ENCODE measurements at places on chromosomes 11 and 22.

- no peak for DNase-seq
Measured at GRCh38 chr22:46149512-46150033, 753 bp upstream of the PPARA start.

GRCh38 chr22:26124991-26125725 is 44.1 kb upstream of the SEZ6L start:
- DNase-seq: peak; percentile 63

- no peak for DNase-seq
Measured at GRCh38 chr11:72985645-72986044, 156.5 kb downstream of the FCHSD2 start.

DNA sequence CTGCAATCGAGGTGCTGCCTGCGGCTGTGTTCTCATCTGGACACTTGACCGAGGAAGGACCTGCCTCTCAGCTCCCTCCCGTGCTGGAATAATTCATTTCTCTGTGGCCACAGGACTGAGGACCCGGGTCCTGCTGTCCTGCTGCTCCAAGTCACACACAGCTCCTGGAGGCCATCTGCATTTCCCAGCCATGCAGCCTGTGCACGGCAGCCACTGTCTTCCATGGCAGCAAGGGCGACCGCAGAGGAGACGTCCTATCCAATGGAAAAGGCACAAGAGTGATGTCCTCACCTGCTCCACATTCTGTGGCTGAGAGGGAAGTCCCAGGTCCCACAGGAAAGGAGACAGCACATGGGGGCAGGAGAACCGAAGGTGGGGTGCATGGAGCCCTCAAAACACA is 495.8 kb downstream of the BRD1 start:
- no peak for DNase-seq

GRCh38 chr22:29380032-29380781 is 8.2 kb downstream of the AP1B1 start:
- no peak for DNase-seq

DNA sequence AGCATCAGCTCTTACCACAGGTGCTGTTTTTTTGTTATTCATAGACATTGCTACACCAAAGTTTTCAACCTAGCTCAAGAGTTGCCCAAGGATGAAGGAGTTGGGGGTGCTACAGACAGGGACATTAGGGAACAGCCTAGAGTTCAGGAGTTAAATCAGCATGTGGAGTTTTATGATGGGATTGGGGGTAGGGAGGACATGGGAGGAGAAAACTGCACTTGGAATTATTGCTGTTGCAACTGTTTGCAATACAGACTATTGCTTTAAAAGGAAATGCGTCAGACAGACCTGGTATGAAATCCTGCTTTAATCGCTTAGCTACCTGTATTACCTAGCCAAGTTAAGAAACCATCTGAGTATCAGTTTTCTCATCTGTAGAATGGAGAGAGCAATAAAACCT is 6.3 kb downstream of the TMA7B start:
- no peak for DNase-seq

DNA sequence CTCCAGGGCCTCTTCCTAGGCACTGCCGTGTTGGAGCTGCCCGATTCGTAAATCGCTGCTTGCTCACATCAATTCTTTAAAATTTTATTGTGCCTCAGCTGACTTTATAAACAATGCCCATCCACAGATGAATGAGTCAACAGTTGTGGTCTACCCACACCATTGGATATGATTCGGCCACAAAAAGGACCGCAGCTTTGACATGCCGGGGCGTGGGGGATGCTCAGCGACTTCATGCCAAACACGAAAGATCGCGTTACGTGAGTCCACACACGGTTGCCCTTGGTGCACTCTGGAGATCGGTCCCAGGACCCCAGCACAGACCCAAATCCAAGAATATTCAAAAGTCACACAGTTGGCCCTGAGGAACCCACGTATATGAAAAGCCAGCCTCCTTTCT is 195.7 kb downstream of the CTTN start:
- DNase-seq: no peak

DNA sequence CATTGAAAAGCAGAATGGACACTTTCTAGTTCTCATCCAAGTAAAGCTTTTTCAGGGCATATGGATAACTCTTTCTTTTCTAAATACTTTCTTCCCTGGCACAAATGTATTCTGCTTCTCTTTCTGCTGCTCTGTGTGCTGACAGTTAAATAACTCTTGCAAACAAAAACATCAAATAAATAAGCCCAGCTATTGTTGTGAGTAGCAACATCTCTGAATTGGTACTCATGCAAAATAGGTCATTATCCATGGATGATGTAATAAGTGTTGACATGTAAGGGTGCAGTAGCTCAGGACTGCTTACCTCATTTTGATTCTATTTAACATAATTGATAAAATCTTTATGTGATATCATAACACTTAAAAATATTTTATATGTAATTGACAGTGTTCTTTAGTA is 164.3 kb downstream of the MSANTD4 start:
- no peak for DNase-seq

DNA sequence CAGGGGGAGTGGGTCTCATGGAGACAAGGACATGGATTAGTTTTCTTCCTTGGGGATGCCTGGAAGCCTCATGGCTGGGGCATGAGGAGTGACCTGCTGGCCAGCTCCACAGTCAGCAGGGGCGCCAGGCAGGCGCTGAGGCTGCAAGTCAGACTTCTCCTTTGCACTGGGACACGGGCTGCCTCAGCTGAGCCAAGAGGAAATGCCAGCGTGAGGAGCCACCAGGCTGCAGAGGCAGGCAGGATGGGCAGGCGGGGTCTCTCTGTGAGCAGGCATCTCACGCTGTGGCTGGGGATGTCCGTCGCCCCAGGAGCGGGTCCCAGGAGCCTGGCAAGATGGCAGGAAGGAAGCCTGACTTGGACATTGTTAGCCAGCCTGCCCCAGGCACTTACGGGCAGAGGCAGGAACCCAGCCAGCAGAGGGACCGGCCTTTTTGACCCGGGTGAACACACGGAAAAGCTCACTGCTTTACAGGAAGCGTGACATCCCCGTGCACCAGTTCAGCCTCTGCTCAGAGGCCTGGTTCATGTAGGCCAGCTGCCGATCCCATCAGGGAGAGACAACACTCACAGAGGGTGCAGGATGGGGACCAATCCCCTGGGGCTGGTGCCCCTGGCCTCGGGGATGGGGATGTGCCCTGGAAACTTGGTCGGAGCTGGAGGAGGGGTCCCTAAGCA is 10.2 kb downstream of the GNB1L start:
- DNase-seq: no peak

DNA sequence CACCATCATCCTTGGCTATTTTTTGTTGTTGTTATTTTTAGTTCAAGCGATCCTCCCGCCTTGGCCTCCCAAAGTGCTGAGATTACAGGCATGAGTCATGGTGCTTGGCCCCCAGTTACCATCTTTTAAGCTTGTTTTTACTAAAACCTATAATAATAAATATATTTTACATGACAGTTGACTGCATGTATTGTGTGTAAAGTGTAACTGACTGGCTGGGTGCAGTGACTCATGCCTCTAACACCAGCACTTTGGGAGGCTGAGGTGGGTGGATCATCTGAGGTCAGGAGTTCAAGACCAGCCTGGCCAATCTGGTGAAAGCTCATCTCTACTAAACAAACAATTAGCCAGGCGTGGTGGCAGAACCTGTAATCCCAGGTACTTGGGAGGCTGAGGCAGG is 386.2 kb downstream of the TENM4 start:
- DNase-seq: no peak

DNA sequence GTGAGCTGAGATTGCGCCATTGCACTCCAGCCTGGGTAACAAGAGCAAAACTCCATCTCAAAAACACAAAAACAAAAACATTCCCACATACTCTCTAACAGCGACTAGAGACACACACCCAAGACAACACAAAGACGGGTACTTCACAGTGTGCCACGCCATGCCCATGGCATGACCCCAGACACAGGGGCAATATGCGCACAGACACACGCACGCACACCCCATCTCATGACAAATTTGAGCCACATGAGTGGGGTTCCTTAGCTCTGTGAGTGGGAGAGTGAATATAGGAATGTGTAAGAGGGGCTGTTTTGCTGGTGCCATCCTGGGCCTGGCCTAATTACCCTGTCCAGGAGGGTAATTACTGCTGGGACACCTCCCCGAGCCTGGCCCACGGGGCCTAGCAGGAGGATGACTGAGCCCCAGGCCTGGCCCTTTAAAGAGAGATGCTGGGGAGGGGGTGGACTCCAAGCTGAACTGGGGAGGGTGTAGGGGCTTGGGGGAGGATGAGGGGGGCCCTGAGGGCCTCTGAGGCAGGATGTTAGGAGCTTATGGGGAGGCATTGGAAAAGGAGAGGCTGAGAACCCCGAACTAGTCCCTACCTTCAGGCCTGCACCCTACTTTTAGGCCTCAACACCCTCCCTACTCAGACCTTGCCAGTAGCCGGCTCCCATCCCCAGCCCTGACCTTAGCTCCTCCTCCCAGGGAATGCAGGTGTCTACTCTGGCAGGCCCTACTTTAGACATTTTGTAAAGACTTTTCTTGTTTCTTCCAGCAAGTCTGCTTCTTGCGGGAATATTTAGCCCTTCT is 1.5 kb downstream of the LTBP3 start:
- DNase-seq: no peak

GRCh38 chr11:131696690-131697089 is 326.3 kb downstream of the NTM start:
- no peak for DNase-seq

DNA sequence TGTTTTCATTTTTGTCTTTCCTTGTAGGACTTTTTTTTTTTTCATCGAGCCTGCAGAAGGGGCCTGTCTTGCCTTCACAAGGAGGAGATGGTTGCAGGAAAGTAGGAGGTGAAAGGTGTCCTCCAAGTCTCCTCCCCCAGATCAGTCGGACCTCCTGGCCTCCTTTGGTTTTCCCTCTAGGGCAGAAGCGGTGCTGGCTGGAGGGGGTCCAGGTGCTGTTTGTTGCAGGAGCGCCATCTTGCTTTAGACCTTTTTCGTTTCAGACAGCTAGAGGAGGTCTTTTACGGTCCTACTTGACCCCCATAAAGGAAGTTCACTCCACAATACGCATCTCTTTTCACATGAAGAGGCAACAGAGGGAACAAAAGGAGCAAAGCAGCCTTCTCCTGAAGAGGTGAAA is 66.0 kb downstream of the ZBTB16 start:
- DNase-seq: no peak

- DNase-seq: no peak
Measured at GRCh38 chr11:18706330-18707243, 8.0 kb downstream of the TMEM86A start.

GRCh38 chr22:20238536-20238900 is 29.6 kb downstream of the RTN4R start:
- DNase-seq: peak; percentile 27

- no peak for DNase-seq
Measured at GRCh38 chr11:19526119-19526518, 186.5 kb upstream of the NAV2 start.

DNA sequence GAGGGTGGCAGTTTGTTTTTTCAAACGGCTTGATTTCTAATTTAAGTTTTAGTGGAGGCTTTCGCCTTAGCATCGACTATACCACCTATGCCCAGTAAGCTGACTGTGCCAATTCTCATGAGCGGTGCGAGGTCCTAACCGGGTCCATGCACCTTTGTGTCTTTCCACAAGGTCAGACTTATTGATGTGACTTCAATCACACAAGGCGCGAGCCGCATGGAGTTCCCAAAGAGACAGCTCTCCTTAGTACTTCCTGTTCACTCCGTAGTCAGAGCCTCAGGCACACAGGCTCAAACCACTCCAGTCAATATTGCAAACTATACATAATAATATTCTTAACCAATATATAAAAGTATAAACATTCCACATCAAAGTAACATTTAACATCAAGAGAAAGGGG is 18.2 kb downstream of the ST14 start:
- no peak for DNase-seq

- DNase-seq: no peak
Measured at GRCh38 chr11:77510851-77511250, 37.0 kb upstream of the PAK1 start.

DNA sequence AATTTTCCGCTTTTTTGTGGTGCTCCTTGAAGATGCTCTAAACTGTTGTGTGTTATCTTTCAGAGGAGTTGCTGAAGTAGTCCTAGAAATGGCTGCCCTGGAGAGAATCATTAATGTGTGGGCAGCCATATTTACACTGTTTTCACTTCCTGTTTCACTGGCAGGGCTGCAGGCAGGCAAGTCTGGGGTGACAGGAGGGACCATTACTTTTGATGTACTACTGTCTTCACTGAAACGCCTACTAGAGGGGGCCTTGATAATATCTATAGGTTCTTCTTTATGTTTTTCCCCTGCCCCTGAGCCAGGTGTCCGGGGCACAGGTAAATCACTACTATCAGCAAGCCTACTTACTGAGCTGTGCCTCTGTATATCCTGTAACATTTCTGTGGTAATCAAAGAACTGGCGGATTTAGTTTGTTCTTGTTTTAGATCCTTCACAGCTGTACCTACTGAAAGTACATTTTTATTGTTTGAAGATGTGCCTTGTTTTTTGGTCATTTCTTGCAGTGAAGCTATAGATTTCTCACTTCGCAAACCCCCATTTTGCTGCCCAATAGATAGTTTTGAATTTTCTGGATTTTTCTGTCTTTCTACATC is 39.7 kb downstream of the ACAT1 start:
- no peak for DNase-seq

GRCh38 chr11:119236490-119236889 is 30.4 kb downstream of the CBL start:
- no peak for DNase-seq

DNA sequence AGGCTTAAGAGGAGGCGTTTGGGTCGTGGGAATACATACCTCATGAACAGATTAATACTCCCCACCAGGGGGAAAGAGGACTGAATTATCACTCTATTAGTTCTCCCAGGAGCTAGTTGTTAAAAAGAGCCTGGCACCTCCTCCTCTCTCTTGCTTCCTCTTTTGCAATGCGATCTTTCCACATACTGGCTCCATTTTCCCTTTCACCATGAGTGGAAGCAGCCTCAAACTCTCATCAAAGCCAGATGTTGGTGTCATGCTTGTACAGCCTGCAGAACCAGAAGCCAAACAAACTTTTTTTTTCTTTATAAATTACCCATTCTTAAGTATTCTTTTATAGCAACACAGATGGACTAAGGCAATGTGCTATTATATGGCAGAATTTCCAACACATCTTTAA is 258.5 kb downstream of the FAM76B start:
- no peak for DNase-seq
